ENCODE measurements at places on chromosomes 16 and 17.

GRCh38 chr16:50501986-50502615 is 46.1 kb upstream of the NKD1 start:
- DNase-seq, result no peak

GRCh38 chr16:24871891-24872290 is 26.1 kb downstream of the SLC5A11 start:
- DNase-seq, result no peak

- no peak for DNase-seq
Measured at GRCh38 chr17:67652433-67652832, 65.3 kb upstream of the NOL11 start.

- DNase-seq, result no peak
Measured at GRCh38 chr17:57010487-57010886, 32.6 kb downstream of the SCPEP1 start.

GRCh38 chr16:19781226-19781625 is 63.2 kb downstream of the IQCK start:
- no peak for DNase-seq

DNA sequence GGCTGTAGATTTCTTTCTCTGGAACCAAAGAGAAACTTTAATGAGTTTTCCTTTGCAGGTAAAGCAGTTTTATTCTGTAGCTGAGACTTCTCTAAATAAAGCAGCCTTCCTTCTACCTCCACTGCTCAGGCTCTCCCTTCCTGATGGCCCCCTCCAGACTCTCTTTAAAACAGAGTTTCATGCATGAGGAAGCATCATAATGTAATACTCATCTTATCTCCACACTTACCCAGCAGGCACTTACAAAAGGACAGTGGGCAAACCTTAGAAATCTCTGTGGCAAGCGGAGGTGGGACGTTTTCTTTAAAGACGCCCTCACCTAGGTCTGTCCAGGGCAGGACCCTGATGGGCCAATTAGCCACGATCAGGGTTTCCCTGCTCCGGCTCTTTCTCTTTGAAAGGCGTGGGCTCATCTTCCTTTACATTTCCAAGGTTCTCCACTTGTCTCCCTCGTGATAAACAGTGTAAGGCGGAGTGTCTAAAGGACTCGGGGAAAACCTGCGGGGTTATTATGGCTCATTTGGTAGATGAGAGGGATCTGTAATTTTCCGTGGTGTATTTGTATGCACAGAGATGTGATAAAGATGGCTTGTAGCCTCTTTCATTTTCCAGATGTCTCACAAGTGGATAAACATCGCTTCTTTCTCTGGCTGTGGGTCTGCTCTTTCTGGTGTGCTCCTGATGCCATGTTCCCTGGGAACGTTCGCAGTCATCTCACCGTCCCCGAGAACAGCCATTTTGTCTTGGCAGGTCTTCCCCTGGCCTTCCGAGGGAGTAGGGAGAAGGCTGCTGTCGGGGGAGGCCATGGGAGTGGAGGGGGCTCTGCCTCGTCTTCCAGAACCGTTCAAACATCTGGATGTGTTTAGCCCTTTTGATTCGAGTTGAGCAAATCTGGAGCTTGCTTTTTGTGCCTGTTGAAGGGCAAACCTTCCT is 239.0 kb downstream of the CCDC182 start:
- DNase-seq, result no peak
